ENCODE measurements at places on chromosomes 11 and 22.

GRCh38 chr11:88424881-88425280 lies 87.3 kb upstream of the CTSC start:
- no peak for DNase-seq

DNA sequence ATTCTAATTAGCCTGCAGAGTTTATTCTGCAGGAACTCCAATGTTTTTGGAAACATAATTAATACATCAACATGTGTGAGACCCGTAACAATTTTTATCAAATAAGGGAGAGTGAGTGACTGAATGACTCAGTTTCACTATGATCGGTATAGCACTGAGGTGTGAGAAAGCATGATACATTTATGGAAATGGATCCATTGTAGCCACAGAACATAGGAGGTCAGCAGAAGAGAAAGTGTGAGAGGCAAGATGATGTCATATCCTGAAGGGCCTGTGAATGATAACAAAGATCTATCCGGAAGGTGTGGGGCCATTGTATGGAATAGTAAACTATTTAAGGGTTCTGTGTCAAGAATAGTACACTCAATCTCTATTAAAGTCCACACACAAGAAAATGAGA lies 1406.1 kb upstream of the TENM4 start:
- DNase-seq: no peak

DNA sequence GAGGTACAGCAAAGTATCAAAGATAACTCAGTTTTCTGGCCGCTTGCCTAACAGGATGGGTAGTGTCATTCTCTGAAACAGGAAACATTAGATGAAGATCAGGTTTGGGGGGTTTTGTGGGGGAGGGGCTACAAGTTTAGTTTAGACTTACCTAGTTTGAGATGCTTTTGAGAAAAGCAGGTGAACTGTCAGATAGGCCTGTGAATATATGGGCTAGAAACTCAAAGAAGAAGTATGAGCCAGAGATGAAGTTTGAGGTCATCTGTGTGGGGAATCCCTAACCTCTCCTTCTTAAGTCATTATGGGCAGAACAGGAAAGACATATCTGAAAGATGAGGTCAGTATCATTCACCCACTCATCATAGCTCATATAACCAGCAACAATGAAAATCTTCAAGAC lies 11.9 kb downstream of the HOATZ start:
- no peak for DNase-seq

- DNase-seq: no peak
These were observed 816 bp upstream of the PLEKHA7 start for GRCh38 chr11:17014833-17015626.

GRCh38 chr11:14413307-14414069 lies 54.5 kb upstream of the RRAS2 start:
- DNase-seq: peak; percentile 30

- no peak for DNase-seq
These were observed 3.9 kb downstream of the POLD4 start for GRCh38 chr11:67349457-67349856.

GRCh38 chr11:13009921-13010748 lies 1.0 kb downstream of the RASSF10 start:
- DNase-seq: no peak

DNA sequence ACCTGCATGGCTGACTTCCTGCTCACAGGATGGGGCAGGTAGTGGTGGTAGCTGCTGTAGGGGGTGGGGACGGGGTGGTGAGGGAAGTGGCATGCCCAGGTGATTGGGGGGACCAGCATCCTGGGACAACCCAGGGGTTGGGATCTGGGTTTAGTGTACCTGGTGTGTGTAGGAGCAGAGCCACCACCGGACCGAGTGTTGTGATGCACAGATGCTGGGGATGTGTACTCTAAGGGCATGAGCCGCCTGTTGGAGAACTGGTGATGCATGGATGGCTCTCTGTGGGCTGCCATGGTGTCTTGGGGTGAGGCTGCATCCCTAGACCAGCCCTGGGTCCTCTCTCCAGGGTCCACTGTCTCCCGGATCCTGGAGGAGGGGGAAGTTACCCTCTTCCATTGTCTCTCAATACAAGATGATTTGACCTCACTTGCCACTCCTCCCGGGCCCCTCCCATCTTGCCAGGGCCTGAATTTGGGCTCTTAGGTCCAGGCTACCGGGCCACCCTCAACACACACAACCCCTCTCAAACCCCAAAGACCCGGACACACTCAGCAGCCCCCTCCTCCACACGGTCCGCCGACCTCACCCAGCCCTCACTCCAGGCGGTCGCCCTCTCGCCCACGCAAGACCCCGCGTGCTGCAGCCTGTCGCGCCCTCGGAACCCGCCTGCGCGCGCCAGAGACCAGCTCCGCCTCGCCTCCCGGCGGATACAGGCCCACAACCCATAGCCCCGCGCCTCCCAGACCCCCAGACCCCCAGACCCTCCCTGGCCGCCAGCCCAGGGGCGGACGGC lies 619 bp downstream of the LRRC75B start:
- DNase-seq: no peak

DNA sequence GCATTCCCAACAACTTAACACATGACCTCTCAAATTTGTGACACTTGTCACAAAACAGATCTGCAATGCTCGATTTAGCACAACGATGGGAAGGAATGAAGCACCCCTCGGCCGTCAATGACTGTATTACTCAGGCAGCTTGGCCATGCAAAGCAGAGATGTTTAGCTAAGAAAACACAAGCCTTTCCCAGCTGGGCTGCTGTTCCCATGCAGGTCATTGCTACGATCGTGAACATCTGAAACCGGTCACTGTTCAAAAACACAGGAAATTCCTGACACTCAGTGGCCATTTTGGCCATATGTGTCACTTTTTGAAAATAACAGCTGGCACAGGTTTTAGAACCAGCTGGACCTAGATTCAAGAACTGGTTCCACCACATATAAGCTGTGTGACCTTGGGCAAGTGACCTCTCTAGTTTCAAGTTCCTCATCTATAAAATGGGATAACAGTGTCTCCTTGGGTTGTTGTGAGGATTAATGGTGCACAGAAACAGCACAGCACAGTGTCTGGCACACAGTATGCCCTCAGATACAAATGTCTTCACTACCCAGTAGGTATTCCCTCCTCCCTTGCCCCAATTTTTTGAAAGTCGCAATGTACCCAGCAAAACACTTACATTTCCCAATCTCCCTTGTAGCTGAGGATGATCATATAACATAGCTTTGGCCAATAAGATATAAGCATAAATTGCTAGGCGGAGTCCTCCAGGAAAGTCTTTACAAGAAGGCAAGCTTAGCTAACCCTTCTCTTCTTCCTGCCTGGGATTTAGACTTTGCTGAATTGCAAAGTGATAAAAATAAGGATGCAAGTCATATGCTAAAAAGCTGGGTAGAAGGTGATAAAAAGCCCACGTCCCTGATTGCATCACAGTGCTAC lies 93.1 kb downstream of the C11orf58 start:
- no peak for DNase-seq

GRCh38 chr11:44601471-44602370 lies 36.3 kb downstream of the CD82 start:
- DNase-seq: no peak

GRCh38 chr22:46193898-46194310 lies 43.6 kb downstream of the PPARA start:
- DNase-seq: no peak

DNA sequence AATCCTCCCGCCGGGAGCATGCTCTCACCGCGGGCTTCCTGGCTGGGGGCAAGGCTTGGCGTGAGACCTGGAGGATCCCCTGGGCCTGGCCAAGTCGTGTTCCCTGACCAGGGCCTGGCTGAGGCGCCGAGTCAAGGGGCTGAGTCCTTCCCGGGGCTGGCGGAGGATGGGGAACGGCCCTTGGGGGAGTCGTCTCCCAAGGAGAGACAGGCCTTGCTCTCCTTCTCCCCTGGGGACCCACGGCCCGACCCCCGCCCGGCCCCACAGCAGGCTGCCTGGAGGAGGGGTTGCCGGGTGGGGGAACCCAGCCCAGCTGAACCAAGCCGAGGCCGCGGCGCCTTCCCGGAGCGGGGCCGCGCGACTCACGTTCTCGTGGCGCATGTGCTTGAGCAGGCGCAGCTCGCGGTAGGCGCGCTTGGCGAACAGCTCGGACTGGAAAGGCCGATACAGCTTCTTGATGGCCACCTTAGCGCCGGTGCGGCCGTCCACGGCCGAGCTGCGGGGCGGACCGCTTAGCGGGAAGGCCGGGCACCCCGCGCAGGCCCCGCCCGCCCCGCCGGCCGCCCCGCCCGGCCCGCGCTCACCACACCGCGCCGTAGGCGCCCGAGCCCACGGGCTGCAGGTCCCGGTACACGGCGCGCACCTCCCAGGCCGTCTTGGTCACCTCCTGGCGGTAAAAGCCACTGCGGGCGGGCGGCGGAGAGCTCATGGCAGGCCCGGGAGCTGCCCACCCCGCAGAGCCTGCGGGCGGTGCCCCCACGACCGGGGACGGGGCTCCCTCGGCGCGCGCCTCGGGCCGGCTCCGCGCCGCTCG lies 475 bp downstream of the MAPK12 start:
- no peak for DNase-seq
